Right renal pelvis (tissue), 4 donors: ENCODE measurements at places on chromosomes 12 and 14. TPM values are rescaled to one million over a fixed set of nuclear protein-coding genes. Genes with fewer than 3 reads are reported as not detected.

- DNase-seq, result no peak
Measured at GRCh38 chr12:64469455-64470142, 17.7 kb downstream of the TBK1 start.

GRCh38 chr12:1798641-1799020 is 21.7 kb upstream of the LRTM2 start:
- DNase-seq, result no peak

GRCh38 chr14:92613008-92613658 is 99.6 kb downstream of the RIN3 start:
- DNase-seq, result no peak

The FLRT2 gene
- 163 TPM for polyA plus RNA-seq

DNA sequence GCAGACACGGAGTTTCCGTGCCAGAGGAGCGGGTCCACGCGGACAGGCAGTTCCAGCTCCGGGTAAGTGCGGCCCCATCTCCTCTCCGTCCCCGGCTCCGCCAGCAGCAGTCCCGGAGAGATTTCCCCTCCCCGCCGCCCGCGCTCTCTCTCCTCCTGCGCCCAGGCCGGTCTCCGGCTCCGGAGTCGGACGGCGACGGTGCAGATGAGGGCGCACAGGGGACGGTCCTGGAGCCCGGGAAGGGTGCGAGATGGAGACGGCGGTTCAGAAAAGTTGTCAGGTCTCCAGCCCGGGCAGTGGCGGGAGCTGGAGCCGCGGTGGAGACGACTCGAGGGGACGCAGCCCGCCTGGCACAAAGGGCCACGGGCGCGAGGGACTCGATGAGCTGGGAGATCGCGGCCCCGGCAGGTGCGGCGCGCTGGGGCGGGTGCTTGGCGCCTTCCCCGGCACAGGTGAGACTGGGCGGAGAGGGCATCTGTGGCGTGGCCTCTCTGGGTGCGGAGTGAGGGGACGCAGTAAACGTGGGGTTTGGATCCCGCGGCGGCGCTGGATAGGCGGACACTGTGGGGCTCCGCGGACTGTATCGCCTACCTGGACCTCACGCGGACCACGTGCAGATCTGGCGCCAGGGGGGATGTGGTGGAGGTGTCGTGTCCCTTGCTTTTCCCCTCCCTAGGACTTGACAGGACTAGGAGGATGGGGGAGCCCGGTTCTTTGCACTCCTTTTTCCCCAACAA is 1540.3 kb upstream of the TMEM132C start:
- no peak for DNase-seq

DNA sequence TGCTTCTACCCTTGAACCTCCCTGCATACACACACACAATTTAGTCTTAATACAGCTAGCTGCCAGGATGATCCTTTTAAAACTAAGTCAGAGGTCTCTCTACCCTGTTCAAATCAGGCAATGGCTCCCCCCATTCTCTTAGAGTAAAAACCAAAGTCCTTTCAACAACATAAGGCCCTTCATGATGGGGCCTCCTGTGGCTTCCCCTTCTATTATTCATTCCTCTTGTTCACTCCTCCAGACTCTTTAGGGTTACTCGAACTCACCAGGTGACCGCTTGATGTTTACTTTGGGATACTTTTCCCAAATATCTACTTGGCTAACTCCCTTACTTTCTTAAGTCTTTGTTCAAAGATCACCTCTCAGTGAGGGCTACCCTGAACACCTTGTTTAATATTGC is 30.4 kb downstream of the DENND5B start:
- no peak for DNase-seq

DNA sequence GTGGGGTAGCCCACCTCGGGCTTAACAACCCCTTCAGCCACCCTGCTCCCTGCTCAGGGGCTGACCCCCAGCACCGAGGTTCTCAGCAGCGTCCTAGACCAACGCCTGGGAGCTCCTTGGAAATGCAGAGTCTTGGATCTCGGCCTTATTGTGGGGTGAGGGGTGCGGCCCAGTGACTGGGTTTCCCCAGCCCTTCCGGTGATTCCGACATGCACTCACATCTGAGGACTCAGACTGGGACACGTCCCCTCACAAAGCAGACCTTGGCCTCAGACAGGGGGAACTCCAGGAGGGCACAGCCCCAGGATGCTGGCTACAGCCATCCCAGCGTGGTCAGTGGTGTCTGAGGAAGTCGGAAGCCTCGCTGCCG is 117.7 kb downstream of the RFLNA start:
- no peak for DNase-seq

The RPS29 gene
- 1,354 TPM for polyA plus RNA-seq

DNA sequence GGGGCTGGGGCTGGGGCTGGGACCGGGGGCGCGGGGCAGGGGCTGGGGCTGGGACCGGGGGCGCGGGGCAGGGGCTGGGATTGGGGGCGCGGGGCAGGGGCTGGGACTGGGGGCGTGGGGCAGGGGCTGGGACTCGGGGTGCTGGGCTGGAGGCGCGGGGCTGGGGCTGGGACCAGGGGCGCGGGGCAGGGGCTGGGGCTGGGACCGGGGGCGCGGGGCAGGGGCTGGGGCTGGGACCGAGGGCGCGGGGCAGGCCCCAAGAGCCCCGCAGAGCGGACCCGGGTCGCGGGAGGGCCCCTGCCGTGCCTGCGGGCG is 452 bp downstream of the P2RX2 start:
- DNase-seq, result no peak

DNA sequence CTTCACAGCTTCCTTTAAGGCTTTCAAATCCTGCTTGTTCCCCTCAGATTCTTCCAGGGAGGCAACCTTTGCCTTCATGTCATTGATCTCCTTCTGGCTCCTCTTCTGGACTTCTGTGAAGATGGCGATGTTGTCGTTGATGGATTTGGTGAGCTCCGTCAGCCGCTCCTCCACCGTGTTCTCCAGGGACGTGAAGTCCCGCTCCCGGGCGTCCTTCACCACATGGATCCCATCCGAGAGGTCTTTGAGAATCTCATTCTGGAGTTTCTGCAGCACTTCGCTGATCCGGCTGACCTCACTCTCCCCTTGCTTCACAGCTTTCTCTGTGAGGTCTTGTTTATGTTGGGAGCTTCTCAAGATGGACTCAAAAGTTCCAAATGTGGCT is 7.9 kb downstream of the CKAP4 start:
- DNase-seq, result no peak

GRCh38 chr14:24397639-24398292 is 1.0 kb upstream of the NYNRIN start:
- no peak for DNase-seq

The IL26 gene
- not detected for polyA plus RNA-seq

DNA sequence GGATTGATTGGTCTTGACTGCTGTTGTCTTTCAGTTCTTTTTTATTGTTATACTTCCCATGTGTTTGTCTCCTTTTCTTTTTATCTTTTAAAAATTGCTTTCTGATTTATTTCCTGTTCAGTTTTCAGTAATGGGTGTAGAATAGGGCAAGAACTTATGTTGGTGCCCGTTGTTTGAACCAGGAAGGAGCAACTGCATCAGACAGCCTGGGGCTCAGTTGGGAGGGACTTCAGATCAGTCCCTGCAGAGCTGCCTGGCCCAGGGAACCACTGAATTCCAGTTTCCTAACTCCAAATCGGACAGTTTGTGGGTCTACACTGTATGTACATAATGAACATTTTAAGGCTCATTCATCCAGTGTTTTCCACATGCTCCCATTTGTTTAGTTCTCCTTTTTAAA is 64.9 kb downstream of the FBXO34 start:
- DNase-seq, result no peak

GRCh38 chr14:60064491-60065072 is 27.1 kb upstream of the PCNX4 start:
- no peak for DNase-seq

DNA sequence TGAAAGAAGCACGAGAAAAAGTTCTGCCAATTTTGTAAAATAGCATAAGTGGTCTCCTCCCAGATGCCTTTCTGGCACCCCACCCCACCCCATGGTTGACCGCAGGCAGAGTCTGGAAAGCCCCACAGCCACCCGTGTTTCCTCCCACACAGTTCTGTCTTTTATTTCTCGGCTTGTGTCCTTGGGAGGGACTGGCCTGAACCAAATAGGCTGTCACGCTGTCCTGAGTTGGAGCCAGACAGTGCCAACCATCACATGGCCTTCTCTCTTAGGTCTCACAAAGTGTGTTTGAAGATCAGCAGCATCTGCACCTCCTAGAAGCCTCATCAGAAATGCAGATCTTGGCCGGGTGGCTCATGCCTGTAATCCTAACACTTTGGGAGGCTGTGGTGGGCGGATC is 10.2 kb upstream of the LTA4H start:
- no peak for DNase-seq

DNA sequence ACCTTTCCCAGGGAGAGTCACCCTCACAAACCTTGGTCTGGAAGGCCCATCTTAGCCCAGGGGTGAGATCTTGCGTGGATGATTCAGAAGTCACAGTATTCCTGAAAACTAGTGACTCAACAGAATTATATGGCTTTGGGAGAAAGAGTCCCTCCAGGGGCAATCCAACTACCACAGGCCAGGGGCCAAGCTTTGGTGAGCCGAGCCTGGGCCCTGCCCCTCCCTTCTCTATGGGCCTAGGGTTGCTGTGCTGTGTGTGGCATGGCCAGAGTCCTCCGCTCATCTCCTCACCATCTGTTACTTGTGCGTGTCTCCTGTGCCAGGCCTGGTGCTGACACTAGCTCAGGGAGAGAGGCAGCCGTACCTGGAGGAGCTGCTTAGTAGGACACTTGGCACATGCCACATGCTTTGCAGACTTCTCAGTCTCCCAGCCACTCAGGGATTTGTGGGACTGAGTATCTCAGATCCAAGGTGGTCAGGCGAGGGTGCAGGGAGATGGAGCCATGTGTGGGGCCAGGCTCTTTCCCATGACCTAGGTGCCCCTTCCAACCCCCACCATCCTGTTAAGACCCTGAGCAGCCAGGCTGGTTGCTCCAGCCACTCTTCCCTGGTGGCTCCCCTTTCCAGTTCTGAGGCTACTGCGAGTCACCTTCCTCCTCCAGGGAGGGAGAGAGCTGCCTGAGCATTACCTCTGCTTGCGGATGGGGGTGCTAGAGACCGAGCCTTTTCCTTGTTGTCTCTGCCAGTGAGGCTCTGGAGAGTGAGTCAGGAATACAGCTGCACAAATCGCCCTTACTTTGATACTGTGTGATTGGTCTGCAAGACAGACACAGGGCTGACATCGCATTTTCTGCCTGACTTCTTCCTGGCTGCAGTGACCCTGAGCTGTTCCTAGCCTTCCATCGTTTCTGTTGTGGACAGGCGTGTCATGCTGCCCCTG is 94.1 kb downstream of the SLC25A47 start:
- no peak for DNase-seq

DNA sequence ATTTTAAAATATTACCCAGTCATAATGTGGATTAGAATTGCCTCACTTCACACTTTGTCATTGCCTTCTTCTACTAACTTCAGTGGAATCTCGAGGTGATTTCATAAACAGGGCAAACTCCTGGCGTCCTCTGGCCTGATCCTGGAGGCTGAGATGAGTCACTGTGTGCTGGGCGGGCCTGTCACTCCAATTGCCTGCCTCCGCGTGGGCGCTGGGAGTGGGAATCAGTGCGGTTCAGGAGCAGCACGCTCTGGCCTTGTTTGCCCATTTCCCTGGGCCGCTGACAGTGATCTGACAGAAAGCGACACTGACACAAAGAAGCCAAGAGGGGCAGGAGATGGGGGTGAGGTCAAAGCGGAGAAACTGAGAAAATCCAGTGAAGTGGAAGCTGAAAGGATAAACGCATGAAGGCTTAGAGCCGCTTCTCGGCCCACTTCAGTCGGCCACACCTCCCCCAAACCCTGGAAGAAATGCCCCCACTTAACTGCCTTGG is 29.7 kb downstream of the LGR5 start:
- no peak for DNase-seq

The TEX22 gene
- polyA plus RNA-seq, result 2.4 TPM

The SELPLG gene
- polyA plus RNA-seq, result 2.2 TPM

DNA sequence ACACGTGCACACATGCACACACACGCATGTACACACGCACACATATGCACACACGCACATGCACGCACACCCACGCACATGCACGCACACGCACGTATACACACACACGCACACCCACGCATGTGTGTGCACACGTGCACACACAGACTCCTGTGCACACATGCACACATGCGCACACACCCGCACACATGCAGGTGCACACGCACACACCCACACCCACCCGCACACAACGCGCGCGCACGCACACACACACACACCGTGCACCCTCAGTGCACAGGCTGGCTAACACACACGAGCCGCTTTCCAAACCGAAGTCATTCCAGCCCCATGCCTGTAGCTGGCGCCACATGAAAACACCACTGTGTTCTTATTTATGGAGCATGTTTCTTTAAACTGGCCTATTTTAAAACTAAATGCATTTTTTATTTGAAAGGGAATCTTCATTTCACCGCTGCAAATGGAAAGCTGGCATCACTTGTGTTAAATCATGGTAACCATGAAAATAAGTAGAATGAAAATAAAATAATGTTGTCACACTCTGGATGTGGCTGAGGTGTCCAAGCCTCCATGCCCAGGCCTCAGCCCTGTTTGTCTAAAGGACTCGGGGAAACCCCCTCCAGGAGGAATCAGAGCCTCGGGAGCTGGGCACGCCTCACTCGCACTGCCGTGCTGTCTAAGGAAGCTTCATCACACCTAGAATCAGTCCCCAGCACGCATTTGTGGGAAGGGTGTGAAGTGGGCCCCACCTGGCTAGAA is 45.1 kb downstream of the GALNT9 start:
- DNase-seq, result no peak

The SIX6 gene
- not detected for polyA plus RNA-seq

- no peak for DNase-seq
Measured at GRCh38 chr14:88128816-88129215, 123.9 kb downstream of the GPR65 start.

GRCh38 chr14:96095581-96096476 is 56.7 kb downstream of the C14orf132 start:
- no peak for DNase-seq

- no peak for DNase-seq
Measured at GRCh38 chr14:96151242-96151641, 53.4 kb upstream of the BDKRB2 start.

- no peak for DNase-seq
Measured at GRCh38 chr14:33062881-33063280, 124.2 kb downstream of the NPAS3 start.

The DBX2 gene
- 0.12 TPM for polyA plus RNA-seq

The ACOT4 gene
- polyA plus RNA-seq, result 3.5 TPM

DNA sequence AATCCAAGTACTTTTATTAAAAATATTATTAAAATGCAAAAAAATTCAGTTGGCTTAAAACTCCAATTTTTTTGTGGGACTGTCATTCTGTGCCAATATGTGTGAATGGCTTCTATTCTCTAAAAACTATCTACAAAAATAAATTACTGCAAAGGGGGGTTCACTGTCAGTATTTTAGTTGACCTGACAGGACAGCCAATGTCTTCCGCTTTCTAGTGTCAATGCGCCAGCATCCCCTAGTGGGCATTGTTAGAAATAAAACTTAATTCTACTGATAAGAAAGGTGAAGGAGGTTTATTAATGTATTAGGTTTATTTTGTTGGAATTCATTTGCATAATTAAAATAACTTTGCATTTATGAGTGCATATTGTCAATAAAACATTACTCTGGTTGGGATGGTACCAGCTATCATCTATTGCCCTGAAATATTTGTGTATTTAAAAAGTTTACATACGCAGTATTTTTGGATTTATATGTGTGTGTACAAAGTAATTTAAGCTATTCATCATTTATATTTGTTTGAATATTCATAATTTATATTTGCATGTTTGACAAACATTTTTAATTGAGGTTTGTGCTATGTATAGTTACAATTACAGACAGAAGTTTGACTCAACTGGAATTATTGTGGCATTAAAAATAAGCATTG is 527.2 kb downstream of the FLRT2 start:
- no peak for DNase-seq
